ENCODE measurements at places on chromosomes 2 and 18.

- no peak for DNase-seq
These were observed 201.1 kb upstream of the FBXO11 start for GRCh38 chr2:48107326-48107925.

- DNase-seq = no peak
These were observed 1.2 kb downstream of the STON1 start for GRCh38 chr2:48531141-48531648.

GRCh38 chr2:235171550-235172031 is 219.8 kb downstream of the SH3BP4 start:
- DNase-seq = no peak

- no peak for DNase-seq
These were observed 19.6 kb upstream of the REL start for GRCh38 chr2:60861736-60862135.

- DNase-seq = no peak
These were observed 2.4 kb upstream of the SATB2 start for GRCh38 chr2:199460101-199460671.

- DNase-seq = no peak
These were observed 139.2 kb upstream of the PDE1A start for GRCh38 chr2:182565911-182566567.

GRCh38 chr18:41134426-41134825 is 820.6 kb upstream of the PIK3C3 start:
- no peak for DNase-seq

GRCh38 chr18:8699948-8700347 is 5.4 kb upstream of the MTCL1 start:
- DNase-seq = no peak

- no peak for DNase-seq
These were observed 189.3 kb downstream of the PHLPP1 start for GRCh38 chr18:62904396-62905285.

- no peak for DNase-seq
These were observed 145.9 kb downstream of the GFPT1 start for GRCh38 chr2:69241093-69241492.

- DNase-seq = no peak
These were observed 190.7 kb upstream of the GATA6 start for GRCh38 chr18:21978546-21979170.

DNA sequence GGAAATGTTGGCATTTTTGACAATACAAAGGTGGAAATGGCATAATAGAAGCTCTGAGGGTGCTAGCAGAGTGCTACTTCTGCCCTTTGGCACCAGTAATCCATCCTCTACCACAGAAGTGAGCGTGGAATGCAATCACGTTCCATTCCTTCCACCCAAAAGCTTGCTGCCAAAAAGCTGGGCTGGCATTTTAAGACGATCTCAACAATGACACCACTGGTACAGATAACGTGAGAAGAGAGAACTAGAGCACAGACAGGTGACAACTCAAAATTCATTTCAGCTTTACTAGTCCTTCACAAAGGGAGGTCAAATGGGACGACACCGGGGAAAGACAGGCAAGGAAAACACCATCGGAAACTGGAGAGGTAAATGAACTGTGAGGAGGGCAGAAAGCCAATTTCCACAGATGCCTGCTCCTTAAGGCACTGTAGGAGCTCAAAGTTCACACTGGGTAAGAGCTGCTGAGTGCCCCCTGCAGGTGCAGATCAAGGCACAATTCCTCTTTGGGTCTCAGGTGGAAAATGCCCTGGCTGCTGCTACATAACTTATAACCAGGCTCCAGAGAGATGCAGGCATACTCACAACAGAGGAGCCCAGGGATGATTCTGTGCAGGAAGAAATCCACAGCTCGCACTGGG is 50.7 kb upstream of the RNU4ATAC start:
- DNase-seq = no peak

DNA sequence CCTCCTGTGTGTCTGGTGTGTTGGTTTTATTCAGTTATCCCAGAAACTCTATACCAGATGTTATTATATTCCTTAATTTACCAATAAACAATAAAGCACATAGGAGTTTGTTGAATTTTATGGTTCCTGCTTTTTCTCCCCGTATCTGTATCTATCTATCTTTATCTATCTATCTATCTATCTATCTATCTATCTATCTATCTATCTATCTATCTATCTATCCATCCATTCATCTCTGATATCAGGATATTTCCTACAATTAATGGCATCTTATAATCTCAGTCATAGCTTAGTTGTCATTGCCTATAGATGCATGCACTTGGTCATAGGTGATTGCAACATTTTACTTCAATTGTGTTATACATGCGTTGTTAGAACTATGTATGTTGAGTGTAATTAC is 500.2 kb upstream of the ZEB2 start:
- no peak for DNase-seq

DNA sequence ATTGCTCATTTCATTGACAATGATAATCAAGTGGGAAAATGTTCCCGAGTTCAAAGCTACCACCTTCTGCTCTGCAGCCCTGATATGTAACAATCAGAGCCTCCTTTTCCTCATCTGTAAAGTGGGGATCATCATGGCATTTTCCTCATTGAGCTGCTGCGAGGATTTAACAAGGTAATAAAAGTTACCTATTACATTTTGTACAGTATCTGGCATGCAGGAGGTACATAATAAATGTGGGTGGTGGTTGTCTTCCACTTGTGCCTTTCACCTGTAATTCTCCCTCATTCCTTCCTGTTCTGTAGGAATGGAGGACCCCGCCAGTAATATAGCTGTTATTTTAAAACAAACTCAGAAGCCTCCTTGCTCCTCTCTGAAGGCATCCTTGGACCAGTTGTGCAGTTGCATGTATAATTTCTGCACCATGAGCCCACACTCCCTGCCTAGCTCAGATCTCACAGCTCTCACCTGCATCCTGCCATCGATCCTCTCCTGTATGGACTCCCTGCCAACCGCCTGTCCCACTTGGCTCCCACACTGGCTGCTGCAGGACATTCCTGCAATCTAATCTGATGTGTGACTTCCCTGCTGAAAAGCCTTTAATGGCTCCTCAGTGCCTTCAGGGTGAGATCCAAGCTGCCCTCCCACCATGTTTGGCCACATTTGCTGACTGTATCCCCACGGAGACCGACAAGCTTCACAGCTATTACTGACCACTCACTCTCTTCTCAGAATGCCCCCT is 350.4 kb downstream of the EN1 start:
- DNase-seq = no peak

DNA sequence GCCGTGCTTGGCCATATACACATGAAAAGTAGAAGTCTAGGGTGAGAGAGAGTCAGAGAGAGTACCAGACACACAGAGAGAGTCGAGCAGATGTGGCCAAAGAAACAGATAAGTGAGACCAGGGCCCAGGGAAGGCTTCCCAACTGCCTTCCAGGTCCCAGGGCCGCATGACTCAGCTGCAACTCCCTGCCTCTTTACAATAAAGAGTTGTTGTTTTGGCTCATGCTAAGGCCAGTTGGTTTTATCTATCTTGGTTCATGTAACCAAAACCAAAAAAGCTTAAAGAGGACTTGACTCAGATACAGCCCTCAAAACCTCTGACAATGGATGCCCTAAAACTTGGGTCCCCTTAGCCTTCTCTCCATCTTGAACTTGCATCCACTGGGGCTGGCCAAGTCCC is 36.9 kb downstream of the REEP1 start:
- DNase-seq = no peak

DNA sequence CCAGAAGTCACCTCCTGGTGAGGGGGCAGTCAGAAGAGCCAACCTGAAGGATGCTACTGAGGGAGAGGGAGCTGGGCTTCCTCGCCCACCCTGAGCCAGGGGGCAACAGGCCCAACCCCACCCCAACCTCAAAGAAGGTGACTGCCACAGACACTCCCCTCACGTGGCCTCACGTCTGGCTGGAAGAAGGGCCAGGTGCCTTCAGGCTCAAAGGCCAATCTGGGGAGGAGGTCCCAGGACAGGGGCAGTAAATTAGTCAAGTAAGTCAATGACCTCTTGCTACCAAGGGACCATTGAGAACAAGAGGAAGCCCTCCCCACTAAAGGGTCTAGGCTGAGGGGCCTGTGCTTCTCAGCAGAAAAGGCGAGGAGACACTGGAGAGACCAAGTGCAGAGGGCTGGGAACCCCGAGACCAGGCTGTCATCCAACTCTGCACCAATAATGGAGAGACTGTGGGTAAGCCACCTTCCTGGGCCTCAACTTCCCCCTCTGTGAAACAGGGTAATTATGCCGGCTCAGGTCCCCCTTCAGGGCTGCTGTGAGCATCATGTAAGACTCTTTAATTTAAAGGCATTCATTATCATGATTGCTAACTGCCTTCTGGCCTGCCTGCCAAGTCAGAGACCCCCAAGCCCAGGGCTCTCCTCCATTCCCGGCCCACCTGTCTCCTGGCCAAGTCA is 20.2 kb upstream of the TNS1 start:
- DNase-seq = no peak

DNA sequence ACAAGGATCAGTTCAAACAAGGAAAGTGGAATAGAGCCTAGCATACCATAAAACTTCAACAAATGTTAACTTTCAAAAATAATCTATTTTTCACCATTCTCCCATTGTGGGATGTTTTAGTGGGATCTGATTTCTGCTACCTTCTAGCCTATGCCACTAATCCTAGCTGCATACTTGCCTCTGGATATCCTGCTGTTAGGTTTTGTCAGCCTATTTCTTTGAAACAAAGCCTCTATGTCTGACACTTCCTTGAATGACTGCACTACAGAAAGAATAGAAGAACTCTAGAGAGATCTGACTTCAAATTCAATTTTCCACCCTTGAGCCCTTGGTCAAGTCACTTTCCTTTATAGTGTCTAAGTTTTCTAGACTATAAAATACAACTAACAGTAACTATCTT is 291.5 kb downstream of the PTH2R start:
- DNase-seq = no peak

- DNase-seq = no peak
These were observed 101.5 kb downstream of the NCOA1 start for GRCh38 chr2:24592441-24593100.

GRCh38 chr2:240245706-240246105 is 105.2 kb upstream of the OTOS start:
- DNase-seq = no peak

GRCh38 chr2:60644951-60645350 is 91.5 kb upstream of the BCL11A start:
- peak; percentile 68 for DNase-seq

- DNase-seq = no peak
These were observed 29.6 kb downstream of the TNS1 start for GRCh38 chr2:217973008-217973787.

DNA sequence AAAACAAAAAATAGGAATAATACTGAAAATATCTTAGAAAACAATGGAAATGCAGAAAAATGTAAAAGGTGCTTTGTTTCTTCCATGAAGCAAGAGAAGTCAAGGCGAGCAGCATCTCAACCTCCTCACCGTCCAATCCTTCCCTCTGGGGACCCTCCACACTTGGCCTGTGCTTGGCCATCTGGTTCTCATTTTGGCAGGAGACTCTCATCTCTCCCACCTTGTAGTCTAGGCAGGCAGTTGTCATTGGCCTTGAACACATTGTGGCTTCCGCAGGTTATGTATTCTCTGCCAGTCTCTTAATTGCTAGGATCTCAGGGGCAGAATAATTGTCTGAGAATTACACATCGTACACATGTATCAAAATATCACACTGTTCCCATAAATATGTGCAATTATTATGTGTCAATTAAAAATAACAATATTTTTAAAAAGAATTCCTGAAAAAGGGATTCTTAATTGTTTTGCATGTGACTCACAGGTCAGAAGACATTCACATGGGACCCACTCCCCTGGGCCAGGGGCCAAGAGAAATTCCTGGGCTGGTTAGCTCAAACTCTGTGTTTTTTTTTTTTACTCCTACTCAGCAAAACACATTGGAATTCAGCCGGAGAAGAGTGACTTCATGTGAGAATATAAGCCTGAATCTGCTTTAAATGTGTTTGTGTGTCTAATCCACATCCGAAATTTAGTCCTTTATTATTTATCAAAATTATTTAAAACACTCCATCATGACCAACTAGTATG is 14.0 kb upstream of the ANKRD62 start:
- DNase-seq = no peak

- no peak for DNase-seq
These were observed 72.8 kb downstream of the PTH2R start for GRCh38 chr2:208479342-208479741.

GRCh38 chr18:48135436-48135966 is 205.0 kb upstream of the SMAD2 start:
- DNase-seq = no peak

GRCh38 chr18:55339990-55340389 is 248.0 kb downstream of the TCF4 start:
- DNase-seq = no peak

- DNase-seq = no peak
These were observed 385.2 kb downstream of the TNS1 start for GRCh38 chr2:217617616-217618022.

GRCh38 chr2:11642972-11643371 is 27.0 kb downstream of the NTSR2 start:
- DNase-seq = no peak

- DNase-seq = no peak
These were observed 63.4 kb downstream of the BIN1 start for GRCh38 chr2:127043367-127044164.

DNA sequence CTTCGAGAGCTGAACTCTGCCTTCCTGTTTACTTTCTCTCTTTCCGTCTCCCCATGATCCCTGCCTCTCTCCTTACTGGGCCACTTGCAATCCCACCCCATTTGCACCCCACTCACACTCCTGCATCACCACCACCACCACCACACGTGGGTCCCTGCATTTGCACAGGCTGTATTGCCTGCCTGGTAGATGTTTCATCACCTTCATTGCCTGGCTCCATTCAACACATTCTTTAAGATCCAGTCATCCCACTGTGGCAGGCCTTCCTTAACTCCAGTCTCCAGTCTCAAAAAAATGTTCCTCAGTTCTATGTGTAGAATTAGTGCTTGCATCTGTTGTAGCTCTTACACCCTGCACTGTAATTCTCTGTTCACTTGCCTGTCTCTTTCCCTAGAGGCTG is 13.9 kb downstream of the NOSTRIN start:
- no peak for DNase-seq

GRCh38 chr2:205998583-205998982 is 87.4 kb downstream of the INO80D start:
- DNase-seq = no peak

- peak; percentile 96 for DNase-seq
These were observed 3.3 kb upstream of the SOS1 start for GRCh38 chr2:39124000-39124745.

- DNase-seq = no peak
These were observed 336.5 kb upstream of the SLC39A10 start for GRCh38 chr2:195320413-195320973.

- no peak for DNase-seq
These were observed 42.4 kb downstream of the MEIS1 start for GRCh38 chr2:66477135-66477842.

DNA sequence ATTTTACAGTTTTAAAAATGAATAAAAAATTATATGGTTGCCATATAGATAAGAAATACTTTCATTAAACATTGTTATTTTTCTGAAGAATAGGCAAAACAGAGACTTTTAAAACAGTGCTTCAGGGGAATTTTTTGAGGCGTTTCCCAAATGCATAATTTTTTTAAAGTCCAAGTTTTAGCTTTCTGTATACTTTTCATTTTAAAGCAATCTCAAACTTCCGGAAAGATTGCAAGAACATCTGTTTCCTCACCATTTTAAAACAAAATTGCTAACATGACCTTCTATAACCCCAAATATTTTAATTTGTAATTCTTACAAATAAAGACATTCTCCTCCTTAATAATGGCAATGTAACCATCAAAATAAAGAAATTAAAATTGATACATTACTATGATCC is 15.1 kb upstream of the MBD2 start:
- no peak for DNase-seq

All from NCI-H1694 treated with DMSO at 0.1 percent for 48 hours (cell line).